ENCODE measurements at places on chromosomes 6 and 20.

DNA sequence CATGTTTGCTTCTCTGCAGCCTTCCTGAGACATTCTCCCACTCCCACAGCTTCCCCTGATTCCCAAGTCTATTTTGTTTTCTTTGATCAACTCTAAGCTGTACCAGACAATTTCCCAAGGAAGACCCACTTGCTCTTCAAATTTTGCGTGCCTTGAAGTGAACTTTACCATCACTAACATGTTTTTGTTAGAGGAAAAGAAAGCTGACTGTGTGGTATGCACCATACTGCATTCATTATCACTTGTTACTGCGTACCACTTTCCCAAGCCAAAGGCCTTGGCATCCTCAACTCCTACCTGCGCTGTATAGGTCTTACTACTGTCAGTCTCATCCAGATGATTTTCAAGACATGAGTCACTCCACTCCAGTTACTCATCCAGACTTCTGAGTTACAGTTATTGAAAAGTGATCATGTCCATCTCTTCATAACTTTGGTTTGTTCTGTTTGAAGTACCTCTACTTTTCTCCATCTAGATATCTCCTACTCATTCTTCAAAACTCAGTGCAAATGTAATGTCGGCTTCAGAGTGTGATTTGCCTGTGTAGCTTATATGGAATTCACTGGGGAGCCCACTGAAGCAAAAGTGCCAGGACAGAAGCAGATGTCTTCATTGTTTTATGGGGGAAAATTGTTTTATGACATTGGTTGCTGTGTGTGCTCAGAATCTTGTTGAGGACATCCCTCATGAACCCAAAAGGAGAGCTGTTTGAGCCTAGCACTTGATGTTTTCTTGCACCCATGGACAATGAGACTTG lies 5.2 kb downstream of the RPS12 start:
- peak; percentile 75 for DNase-seq

DNA sequence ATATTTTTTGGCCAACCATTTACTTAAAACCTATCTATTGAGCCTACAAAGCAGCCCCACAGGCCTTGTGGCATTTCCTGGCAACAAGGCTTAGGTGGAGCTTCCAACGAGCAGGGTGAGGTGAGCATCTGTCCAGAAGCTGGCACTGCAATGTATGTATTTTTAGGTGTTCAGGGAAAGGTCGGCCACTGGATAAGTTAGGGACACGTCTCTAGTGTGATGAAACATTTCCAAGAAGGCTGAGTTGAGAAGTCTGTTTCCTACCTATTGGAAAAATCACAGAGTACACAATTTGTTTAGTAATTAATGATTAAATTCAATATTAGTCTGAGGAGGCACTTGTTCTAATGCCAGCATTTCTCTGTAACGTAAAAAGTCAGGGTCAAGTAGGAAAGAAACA lies 17.8 kb upstream of the RCAN2 start:
- DNase-seq: no peak

DNA sequence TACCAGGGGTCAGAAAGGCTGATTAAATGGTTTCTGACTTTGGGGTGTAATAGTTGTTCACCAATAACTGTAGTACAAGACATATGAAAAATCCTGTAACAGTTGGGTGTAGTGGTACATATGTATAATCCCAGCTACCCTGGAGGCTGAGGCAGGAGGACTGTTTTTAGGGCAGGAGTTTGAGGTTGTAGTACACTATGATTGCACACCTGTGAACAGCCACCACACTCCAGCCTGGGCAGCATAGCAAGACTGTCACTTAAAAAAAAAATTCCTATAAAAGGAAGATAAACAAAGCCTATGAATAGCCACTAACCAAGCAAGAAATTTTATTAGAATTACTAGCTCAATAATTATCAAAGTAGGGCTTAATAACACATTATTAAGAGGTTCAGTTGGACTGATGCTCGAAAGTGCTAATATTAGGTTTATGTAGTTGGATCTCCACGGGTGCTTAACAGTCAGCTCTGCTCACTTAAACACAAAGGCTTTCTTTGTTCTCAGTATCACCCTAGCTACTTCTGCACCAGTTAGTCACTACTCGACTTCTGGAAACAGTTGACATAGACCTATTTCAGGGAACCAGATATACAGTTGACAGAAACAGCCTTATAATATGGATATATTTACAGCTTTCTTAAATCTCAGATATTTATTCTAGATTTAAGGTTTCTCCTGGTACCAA lies 113.0 kb downstream of the MTFR2 start:
- peak; percentile 28 for DNase-seq

DNA sequence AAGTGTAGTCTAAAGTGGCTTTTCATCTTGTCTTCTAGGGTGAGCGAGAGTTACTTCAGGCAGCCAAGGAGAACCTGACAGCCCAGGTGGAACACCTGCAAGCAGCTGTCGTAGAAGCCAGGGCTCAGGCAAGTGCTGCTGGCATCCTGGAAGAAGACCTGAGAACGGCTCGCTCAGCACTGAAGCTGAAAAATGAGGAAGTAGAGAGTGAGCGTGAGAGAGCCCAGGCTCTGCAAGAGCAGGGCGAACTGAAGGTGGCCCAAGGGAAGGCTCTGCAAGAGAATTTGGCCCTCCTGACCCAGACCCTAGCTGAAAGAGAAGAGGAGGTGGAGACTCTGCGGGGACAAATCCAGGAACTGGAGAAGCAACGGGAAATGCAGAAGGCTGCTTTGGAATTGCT lies 27.1 kb downstream of the C20orf173 start:
- DNase-seq: no peak

GRCh38 chr6:44761046-44761445 lies 373.5 kb downstream of the CDC5L start:
- DNase-seq: no peak

- DNase-seq: no peak
Measured at GRCh38 chr6:165586706-165587105, 76.3 kb downstream of the PDE10A start.

- DNase-seq: peak; percentile 66
Measured at GRCh38 chr6:100664274-100665040, 199.7 kb upstream of the SIM1 start.

GRCh38 chr20:25246182-25246999 lies 1.5 kb upstream of the PYGB start:
- no peak for DNase-seq

DNA sequence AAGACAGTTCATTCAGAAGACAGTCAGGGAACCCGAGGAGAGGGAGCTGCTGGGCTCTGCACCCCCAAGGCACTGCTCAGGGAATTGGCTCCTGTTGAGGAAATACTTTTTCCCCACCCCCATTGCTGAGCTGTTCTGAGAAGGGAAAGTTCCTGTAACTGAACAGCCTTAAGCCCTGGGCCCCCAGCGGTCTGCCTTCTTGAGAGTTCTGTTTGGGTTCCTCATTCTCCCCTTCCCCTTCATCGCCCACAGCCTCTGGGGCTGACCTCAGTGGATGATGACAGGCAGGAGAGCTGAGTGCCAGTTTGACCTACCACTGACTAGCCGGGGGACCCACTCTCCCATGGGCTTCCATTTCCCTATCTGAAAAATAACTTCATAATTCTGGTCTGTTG lies 10.7 kb downstream of the HCK start:
- no peak for DNase-seq

DNA sequence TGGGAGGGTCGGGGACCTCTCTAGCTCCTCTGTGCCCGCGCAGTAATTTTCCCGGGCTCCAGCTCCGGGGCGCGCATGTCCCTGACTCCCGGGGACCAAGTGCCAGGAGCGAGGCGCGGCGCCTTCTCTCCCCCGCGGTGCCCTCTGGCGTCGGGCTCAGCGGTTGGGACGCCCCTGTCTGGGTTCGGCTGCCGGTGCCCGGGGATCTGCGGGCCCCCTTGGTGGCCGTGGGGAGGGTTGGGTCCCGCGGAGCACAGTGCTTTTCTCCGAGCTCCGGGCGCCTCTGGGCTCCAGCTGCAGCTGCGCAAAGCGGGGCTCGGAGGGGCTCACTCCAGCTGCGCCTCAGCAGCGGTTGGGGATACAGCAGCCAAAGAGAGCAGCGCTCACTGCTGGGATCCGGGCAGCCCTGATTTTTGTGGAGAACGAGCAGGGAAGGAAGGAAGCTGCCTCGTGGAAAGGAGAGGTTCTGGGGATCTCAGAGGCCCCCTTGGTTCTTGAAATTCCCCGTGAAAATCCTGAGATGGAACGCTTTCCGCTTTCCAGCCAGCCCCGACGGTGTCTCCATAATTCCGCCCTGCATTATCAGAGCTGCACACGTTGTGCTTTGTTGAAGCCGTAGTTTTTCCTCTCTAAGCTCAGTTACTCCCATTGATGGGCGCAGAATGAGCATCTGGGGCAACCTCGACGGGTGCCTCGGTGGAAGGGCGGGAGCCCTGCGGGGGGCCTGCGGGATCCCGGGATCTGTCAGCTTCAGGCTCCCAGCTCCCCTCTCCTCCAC lies 861 bp downstream of the PPP1R14C start:
- DNase-seq: no peak

DNA sequence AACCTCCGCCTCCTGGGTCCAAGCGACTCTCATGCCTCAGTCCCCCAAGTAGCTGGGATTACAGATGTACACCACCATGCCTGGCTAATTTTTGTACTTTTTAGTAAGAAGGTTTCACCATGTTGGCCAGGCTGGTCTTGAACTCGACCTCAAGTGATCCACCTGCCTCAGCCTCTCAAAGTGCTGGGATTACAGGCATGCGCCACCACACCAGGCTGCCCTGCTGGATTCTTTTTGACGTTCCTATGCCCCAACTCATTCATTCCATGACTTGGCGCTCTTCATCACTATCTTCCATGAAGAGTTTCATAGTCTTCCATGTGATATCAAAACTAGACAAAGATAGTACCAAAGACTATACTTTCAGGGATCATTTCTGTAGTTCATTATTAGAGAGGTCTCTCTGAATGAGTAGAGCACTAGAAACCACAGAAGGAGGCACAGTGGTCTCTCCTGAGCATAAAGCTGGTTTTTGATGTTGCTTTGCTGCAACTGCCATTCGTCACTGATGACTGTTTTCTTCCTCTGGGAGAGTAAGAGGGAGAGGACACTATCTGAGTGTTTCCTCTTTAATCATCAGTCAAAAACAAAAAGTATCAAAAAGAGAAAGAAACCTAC lies 23.5 kb downstream of the DNAAF9 start:
- no peak for DNase-seq

Measured in ELR (cell line).